CD4-positive, alpha-beta T cell (primary cell): ENCODE measurements at places on chromosomes 5 and 9. TPM values are rescaled to one million over a fixed set of nuclear protein-coding genes. Genes with fewer than 3 reads are reported as not detected.

DNA sequence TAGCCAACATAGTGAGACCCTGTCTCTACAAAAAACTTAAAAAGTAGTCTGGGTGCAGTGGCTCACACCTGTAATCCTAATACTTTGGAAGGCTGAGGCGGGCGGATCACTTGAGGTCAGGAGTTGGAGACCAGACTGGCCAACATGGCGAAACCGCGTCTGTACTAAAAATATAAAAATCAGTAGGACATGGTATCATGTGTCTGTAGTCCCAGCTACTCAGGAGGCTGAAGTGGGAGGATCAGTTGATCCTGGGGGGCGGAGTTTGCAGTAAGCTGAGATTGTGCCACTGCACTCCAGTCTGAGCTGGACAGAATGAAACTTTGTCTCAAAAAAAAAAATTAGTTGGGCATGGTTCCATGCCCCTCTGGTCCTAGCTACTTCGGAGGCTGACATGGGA, 57.9 kb upstream of the MIER3 start:
- H3K4me1 ChIP-seq, result no peaks in the 10 kb centered on the region
- no peaks in the 10 kb centered on the region for H3K36me3 ChIP-seq
- no peak for DNase-seq
- H3K27me3 ChIP-seq, result no peaks in the 10 kb centered on the region
- H3K4me3 ChIP-seq, result no peak overlapping the region
- H3K27ac ChIP-seq, result no peak overlapping the region

- H3K27ac ChIP-seq, result no peak overlapping the region
- H3K27me3 ChIP-seq, result no peaks in the 10 kb centered on the region
- no peaks in the 10 kb centered on the region for H3K4me1 ChIP-seq
- no peak overlapping the region for H3K4me3 ChIP-seq
- no peaks in the 10 kb centered on the region for H3K36me3 ChIP-seq
Observed at GRCh38 chr9:30140407-30140806, 2244.0 kb upstream of the ACO1 start.

DNA sequence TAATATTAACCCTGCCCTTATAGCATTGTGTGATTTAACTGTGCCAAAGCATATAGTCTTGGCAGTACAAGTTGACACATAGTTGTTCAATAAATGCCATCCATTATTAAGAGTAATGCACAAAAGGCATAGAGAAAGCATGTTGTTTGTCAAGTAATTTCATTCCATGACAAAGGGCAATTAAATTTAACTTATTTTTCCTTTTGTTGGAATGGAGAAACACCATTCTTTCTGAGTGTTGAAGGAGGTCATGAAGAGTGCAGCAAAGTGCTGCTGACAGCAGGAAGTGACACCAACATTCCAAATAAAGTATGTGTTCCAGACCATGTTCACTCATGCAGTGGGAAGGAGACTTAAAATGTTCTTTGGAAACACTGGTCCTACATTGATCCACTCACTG, 29.1 kb downstream of the ANKDD1B start:
- H3K4me3 ChIP-seq, result no peak overlapping the region
- no peaks in the 10 kb centered on the region for H3K36me3 ChIP-seq
- no peak overlapping the region for H3K27ac ChIP-seq
- no peak for DNase-seq

DNA sequence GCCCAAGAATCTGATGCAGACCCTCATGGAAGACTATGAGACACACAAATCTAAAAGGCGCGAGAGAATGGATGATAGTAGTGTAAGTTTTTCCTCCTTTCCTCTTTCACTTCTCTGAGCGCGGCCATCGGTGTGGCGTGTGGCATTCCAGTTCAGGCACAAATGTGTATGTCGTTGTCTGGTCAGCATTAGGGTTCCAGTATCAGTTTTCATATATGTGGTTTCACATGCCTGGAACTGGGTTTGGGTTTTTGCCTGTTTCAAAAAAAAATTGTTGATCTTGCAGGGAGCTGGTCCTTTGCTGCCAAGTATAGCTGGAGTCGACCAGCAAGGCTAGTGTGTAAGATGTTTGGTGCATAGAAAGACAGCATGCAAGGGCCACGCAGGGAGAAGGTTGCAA, 51.5 kb downstream of the C9orf152 start:
- no peak for DNase-seq
- no peaks in the 10 kb centered on the region for H3K27me3 ChIP-seq
- peaks cover 38% of the 10 kb centered on the region for H3K4me1 ChIP-seq
- no peak overlapping the region for H3K27ac ChIP-seq
- no peaks in the 10 kb centered on the region for H3K36me3 ChIP-seq

GRCh38 chr9:121048175-121048574, 1.9 kb downstream of the C5 start:
- no peaks in the 10 kb centered on the region for H3K36me3 ChIP-seq
- no peaks in the 10 kb centered on the region for H3K4me1 ChIP-seq
- no peak overlapping the region for H3K27ac ChIP-seq

GRCh38 chr9:134501761-134502265, 139.8 kb upstream of the COL5A1 start:
- H3K36me3 ChIP-seq, result no peaks in the 10 kb centered on the region
- DNase-seq, result no peak
- peaks cover 27% of the 10 kb centered on the region for H3K27me3 ChIP-seq
- no peak overlapping the region for H3K4me3 ChIP-seq

CCDC192 gene
- total RNA-seq, result not detected
